ENCODE measurements at places on chromosomes 4 and X.

DNA sequence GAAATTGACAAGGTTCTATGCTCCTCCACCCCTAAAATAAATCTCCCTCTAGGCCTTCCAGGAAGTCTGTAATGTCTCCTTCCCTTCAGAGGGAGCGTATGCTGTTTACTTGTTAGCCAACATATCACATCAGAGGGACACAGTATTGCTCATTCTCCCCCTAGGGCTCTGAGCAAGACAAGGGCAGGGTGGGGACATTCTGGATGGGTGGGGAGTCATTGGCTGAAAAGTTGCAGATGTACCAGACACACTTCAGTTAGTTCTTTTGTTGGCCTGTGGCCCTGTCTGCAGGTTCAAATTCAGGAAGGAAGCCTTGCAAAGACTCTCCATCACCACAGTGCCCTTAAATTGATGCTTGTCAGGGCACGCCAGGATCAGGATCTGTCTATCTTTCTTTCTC lies 106.3 kb upstream of the TEX13D start:
- no peak for DNase-seq

DNA sequence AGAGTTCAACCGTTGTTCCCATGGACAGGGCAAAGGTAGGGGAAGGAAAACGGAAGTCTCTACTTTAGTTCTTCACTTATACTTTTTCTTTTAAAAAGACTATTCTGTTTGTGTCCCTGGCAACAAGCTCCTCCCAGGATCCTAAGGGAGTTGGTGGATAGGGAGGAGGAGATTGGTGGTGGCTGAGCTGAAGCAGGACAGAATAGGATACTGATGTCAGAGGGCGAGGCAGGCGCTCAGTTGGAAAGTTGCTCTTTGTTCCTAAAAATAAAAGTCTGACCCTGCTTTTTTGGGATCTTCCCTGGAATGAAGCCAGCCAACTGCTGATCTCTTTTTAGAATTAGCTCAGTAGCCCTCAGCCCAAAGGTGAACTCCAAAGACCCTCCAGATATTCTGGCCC lies 104.7 kb downstream of the MGST2 start:
- no peak for DNase-seq

- no peak for DNase-seq
Observed at GRCh38 chr4:11548597-11549082, 119.9 kb upstream of the HS3ST1 start.

DNA sequence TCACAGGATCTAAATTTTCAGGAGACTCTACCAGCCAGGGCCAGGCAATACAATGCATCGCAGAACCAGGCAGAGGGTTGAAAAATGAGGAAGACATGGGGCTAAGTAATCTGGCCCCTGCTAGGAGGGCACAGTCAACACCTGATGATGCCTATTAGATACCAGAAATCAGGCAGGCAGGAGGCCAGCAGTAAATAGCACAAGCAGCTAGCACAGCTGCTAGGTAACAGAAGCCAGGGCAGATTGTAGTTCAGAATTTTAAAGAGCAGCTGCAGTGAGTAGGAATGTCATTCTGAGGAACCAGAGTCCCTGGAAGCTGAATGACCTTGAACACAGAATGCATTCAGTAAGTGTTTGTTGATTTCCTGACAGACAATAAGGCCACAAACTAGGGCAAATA lies 38.8 kb upstream of the TRPC5OS start:
- no peak for DNase-seq

- DNase-seq, result no peak
Observed at GRCh38 chrX:12958059-12958458, 16.9 kb upstream of the TMSB4X start.

GRCh38 chrX:109739625-109740432 lies 6.8 kb upstream of the ACSL4 start:
- DNase-seq, result no peak
